ENCODE measurements at places on chromosomes 1 and 21.

DNA sequence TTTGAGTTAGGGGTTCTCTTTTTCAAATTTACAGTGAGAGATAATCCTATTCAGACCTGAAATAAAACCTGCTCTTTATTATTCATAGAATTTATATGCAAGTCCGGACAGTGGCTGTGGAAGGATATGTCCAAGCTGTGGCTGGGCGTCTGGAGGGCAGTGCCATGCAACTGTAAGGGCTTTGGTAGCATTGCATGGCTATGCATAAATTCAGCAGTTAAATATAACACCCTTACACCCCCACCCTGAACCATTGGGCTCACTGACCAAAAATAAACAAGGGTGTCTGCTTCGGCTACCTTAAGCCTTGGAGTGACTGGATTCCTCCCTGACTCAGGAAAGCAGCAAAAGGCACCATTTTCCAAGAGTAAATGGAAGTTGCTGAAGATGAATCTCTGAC lies 5.4 kb downstream of the CHTOP start:
- DNase-seq, result no peak

DNA sequence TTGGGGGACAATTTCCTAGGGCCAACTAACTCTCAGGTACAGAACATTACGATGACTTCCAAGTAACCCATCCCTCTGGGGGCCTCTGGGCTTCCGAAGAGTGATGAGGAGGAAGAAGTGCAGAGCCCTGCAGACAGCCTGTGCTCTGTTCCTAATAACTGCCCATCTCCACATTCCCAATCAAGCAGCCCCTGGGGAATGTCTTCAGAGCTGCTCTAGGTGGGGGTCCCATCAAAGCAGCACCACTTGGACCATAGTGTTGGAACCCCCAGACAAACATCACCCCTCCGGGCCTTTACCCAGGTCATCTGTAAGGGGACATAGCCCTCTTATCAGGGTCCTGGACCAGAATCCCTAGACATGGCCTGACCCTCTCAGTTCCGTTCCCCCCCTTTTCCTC lies 357.3 kb downstream of the NPHP4 start:
- no peak for DNase-seq

DNA sequence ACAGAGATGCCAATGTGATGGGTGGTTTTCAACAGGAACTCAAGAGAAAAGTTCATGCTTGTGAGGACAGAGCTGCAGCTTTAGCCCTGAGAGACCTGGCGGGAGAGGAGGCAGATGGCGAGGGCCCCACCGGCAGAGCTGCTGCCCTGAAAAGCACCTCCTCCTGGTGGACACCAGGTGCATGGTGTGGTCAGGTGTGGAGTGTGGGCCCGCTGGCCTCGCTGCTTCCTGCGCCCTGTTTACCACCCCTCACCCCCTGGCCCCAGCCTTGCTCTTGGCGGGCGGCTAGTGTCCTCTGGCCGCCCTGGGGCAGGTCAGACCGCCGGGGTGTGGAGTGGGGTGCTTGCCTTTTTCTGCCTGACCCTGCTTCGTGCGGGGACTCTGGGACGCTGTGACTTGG lies 42.8 kb downstream of the PRKCZ start:
- no peak for DNase-seq

- no peak for DNase-seq
Observed at GRCh38 chr1:3310718-3311400, 143.6 kb upstream of the ARHGEF16 start.

- DNase-seq, result no peak
Observed at GRCh38 chr1:111805251-111805650, 49.5 kb downstream of the DDX20 start.

- no peak for DNase-seq
Observed at GRCh38 chr1:95035536-95035935, 37.2 kb downstream of the ALG14 start.

GRCh38 chr1:119222271-119222670 lies 81.8 kb upstream of the WARS2 start:
- DNase-seq, result no peak

DNA sequence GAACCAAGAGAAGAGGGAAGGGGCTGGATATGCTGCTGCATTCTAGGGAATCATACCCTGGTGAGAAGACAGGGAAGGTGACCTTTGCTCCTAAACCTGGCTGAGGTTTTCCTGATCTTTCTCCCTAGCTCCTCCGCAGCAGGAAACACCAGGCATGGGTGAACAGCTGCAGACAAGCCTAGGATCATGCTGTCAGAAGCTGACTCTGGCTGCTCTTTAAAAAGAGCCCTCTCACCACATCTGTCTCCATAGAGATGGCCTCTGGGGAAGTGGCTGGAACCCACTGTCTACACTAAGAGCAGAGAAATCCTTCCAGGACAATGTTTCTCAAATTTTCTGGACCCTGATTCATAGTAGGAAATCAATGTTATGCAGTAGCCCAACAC lies 57.6 kb downstream of the CD34 start:
- no peak for DNase-seq

GRCh38 chr1:102550729-102551384 lies 554.1 kb upstream of the OLFM3 start:
- no peak for DNase-seq

GRCh38 chr21:34991366-34991957 lies 57.6 kb downstream of the RUNX1 start:
- DNase-seq, result no peak

- no peak for DNase-seq
Observed at GRCh38 chr1:71088645-71089287, 7.9 kb upstream of the ZRANB2 start.

DNA sequence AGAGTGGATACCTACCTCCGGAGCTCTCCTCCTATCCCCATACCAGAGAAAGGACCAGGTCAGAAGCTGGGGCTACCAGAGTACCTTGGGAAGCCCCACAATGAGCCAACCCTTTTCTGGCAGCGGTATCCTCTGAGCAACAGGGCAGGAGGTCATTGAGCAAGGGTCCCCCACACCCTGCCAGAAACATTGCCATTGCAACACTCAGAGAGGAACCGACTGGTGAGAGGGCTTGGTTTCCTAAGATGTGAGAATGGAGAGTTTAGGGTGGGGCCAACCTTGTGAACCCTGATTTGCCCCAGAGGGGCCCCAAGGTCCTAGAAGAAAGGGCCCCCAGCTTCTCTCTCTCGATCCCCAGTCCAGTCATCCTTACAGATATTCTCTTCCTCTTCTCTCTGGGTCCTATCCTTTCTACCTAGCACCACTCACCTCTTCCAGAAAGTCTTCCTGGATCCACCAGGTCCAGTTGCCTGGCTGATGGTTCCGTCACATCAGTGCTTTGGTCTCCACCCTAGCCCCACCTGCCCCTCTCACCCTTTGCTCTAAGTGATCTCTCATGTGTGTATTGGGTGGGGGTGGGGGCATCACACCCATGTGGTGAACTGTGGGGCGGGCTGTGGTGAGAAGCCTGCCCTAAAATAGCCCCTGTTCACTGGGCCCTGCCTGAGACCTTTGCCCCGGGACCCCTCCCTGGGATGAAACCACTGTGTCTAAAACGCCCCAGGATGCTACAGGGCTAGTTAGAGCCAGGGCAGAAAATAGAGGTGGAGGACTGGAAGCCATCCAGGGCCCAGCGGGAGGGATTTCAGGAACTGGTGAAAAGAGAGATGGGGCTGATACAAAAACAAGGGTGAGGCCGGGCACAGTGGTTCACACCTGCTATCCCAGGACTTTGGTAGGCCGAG lies 8.7 kb downstream of the FGR start:
- no peak for DNase-seq

DNA sequence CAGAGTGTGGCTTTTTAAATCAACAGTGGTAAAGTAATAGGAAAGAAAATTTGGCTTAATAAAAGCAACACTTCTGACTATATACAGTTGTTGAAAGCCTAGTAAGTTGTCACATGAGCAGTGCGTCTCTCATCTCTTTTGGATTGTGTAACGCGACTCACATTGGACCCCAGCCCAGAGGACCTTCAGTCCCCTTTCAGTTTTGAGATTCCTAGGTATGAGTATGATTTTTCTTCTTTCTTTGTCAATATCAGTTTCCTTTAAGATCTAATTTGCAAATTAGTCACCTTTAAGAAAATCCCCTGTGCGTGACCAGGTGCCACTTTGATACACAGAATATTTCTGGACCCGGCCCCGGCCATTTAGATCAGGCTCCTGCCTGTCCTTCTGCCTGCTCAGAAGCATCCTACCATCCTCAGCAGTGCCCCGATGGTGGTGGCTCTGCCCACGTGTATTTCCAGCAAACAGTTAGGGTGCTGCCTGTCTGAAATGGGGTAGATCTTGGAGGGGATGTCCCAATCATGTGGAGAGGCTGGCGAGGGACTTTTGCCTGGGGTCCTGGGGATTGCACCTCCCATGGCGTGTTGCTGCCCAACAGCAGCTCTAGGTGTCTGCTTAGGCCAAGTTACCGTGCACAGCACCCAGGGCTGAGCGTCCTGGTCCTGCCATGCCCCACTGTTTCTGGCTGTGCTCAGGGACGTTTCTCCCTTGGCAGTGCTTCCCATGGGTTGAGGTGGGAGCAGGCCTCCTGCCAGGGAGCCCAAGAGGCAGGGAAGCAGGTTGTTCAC lies 21.1 kb downstream of the SNAP47 start:
- DNase-seq, result no peak

DNA sequence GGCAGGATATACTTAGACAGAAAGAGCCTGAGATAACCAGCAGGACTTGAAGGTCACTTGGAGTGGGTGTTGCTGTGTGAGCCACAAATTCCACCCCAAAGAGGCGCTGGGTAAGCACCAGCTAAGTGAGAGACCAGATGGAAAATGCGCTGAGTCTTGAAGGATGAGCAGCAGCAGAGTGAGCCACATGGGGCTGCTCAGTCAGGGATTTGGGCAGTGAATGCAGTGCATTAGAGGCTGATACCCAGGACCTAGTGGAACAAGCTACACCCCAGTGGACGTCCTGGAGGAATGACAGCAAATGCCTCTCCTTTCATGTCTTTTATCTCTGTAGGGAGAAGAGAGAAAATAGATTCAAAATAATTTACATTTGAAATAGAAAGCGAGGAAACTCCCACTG lies 11.3 kb downstream of the GRIK1 start:
- no peak for DNase-seq

DNA sequence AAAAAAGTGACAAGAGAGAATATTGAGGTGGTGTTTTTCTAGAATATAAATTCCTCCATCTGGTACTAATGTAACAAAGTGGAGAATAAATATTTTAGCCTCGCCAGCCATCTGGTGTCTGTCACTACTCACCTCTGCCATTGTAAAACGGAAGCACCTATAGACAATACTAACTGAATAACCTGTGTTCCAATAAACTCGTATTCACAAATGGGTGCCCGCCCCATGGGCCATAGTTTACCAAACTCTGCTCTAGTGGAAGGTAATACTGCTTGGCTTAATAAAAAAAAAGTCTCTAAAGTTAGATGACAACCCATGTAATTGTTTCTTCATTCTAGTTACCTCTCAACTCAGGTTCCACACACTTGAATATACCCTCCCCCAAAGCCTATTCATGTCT lies 8.1 kb downstream of the MIS18A start:
- no peak for DNase-seq

DNA sequence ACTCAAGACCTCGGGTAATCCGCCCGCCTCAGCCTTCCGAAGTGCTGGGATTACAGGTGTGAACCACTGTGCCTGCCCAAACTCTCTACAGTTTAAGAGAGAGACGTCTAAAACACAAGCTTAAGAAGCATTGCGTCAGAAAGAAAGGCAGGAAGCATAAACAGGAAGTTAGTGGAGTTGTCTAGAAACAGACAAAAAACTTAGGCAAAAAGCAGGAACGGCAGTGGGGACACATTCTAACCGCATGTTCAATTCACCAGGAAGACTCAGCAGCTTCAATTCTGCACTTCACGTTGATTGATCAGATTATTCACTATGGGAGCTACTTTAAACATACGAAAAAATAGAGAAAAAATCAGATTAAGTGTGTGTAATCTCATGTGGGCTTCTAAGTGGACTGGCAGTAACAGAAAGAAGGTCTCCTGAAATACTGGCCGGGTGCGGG lies 7.4 kb downstream of the CFAP74 start:
- DNase-seq, result peak; percentile 40

DNA sequence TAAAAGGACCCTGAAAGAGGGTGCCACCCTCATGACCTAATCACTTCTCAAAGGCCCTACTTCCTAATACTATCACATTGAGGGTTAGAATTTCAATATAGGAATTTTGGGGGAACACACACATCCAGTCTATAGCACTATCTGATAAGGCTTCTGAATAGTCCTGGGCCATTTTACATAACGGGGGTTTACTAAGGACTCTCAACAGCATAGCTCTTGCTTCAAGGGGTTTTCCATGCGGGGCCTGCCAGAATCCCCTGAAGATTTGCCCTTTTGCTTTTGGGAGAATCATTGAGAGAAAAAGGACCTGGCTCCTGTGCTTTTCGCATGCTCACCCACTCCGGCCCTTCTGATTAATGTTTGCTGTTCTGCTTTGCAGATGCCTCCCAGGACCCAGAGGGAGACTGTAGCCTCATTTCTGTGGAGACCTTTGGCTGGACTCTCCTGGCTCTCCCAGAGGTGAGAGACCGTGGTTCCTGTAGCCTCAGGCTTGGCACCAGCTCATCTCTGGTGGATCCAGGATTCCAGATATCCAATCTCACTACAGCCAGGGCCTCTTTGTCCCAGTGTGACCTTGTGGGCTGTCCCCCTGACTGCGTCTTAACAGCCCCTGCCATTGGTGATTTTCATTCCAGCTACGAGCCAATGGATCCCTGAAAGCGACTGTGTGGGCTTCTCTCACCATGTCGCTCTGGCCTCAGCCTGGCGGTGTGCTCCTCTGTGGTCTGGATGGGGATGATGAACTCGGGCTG lies 72.6 kb downstream of the DDR2 start:
- DNase-seq, result no peak

DNA sequence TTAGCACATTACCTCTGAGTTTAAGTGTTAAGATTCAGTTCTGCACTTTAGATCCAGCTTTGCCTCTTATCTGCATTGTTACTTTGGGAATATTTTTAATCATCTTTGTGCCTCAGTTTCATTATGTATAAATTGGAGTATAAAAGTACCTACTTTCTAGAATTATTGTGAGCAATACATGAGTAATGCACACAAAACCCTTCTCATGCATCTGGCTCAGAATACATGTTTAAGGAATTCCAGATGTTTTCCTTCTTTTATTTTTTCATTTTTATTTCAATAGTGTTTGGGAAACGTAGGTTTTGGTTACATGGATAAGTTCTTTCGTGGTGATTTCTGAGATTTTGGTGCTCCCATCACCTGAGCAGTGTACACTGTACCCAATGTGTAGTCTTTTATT lies 14.2 kb downstream of the C8A start:
- DNase-seq, result no peak

GRCh38 chr21:46172863-46173528 lies 11.3 kb downstream of the SPATC1L start:
- DNase-seq, result no peak

- no peak for DNase-seq
Observed at GRCh38 chr21:43609501-43610340, 49.6 kb downstream of the HSF2BP start.

- no peak for DNase-seq
Observed at GRCh38 chr21:36699546-36700294, 805 bp downstream of the SIM2 start.
